ENCODE measurements at places on chromosomes 3 and 15.

- no peaks in the 10 kb centered on the region for H3K36me3 ChIP-seq
- DNase-seq: no peak
- no peaks in the 10 kb centered on the region for H3K4me1 ChIP-seq
- no peak overlapping the region for H3K27ac ChIP-seq
- no peak overlapping the region for H3K4me3 ChIP-seq
Observed at GRCh38 chr15:36075333-36075732, 504.1 kb upstream of the CDIN1 start.

DNA sequence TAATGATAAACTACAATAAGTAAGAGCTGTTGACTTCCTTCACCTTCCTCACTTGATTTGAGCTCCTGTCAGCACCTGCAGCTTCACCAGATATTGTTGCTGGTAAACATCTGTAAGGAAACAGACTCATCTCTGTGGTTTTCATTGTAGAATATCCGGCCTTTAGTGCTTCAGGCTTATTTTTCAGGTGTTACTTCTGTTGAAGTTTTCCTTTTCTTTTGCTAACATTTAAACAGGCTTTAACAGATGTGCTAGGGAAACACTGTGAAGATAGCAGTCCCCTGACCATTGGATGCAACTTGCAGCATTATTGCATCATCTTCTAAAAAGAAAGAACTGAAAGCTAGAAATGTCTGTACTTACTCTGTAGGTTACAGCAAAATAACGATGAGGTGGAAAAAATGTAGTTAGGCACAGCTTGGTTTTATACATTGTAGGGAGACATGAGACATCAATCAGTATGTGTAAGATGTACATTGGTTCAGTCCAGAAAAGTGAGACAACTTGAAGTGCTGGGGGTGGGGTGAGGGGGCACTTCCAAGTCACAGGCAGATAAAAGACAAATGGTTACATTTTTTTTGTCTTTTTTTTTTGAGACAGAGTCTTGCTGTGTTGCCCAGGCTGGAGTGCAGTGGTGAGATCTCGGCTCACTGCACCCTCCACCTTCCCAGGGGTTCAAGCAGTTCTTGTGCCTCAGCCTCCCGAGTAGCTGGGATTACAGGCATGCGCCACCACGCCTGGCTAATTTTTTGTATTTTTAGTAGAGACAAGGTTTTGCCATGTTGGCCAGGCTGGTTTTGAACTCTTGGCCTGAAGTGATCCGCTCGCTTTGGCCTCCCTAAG lies 10.2 kb downstream of the EDEM1 start:
- no peaks in the 10 kb centered on the region for H3K27me3 ChIP-seq
- peaks cover 77% of the 10 kb centered on the region for H3K4me1 ChIP-seq
- H3K27ac ChIP-seq: peak overlapping the region; percentile 95
- H3K36me3 ChIP-seq: peaks cover 88% of the 10 kb centered on the region

- DNase-seq: no peak
- H3K4me3 ChIP-seq: no peak overlapping the region
- no peaks in the 10 kb centered on the region for H3K27me3 ChIP-seq
- no peaks in the 10 kb centered on the region for H3K36me3 ChIP-seq
Observed at GRCh38 chr15:77969055-77969454, 108.5 kb downstream of the TBC1D2B start.

DNA sequence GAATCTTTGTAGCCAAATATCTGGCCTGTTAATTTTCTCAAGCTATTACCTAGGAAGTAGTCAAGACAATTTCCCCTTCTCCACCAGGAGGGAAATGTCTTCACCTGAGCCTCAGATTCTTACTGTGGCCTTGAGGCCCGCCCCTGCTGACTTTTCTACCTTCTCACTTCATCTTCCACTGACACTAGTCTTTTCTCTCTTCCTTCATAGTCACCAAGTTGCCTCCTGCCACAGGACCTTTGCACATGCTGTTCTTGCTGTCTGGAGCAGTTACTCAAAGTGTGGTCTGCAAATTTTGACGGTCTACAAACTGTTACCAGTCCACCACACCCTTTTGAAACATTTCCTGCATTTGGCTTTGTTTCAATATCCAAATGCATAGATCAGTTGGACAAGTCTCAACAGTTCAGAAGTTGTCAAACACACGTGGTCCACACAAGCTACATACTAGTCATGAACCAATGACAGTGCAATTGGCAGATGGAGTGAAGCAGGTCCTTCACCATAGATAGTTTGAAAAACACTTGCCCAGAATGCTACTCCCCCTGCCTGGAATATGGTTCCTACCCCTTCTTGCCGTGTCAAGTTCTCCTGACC lies 100.5 kb downstream of the OSBPL10 start:
- H3K4me1 ChIP-seq: peaks cover 4% of the 10 kb centered on the region
- no peak for DNase-seq
- no peaks in the 10 kb centered on the region for H3K36me3 ChIP-seq
- no peak overlapping the region for H3K4me3 ChIP-seq
- no peaks in the 10 kb centered on the region for H3K27me3 ChIP-seq

DNA sequence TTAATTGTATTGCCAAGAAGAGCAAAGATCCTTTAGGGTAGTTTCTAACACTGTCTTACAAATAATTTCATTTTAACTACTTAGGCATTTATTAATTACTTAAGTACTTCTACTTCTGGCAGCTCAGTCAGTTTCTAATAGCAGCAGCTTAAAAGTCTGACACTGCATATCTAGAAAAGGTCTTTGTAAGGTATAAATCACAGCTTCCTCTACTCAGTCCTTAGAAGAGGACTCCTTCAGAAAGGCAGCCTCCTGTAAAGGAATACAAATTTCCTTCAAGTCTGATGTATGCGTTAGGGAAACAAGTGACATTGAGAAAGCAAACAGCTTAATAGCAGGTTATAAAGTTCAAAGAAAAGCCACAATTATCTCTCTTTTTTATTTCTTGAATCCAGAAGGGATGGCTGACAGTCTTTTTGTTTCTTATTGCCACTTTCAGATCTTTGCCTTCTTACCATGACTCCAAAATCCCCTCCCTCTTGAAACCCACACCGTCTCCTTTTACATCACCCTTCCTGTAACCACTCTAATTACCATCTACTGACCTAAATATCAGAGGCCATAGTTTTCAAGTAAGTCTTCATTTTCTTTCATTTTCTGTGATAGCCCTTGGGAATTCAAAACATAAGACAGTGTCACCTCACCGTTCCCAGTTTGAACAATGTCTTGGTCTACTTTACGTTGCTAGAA lies 109.5 kb downstream of the CGGBP1 start:
- no peak overlapping the region for H3K27ac ChIP-seq
- DNase-seq: no peak
- no peaks in the 10 kb centered on the region for H3K4me1 ChIP-seq
- H3K4me3 ChIP-seq: no peak overlapping the region
- H3K36me3 ChIP-seq: no peaks in the 10 kb centered on the region

GRCh38 chr15:71709808-71710418 lies 100.4 kb upstream of the NR2E3 start:
- H3K27me3 ChIP-seq: peaks cover 19% of the 10 kb centered on the region
- H3K36me3 ChIP-seq: no peaks in the 10 kb centered on the region
- H3K27ac ChIP-seq: no peak overlapping the region

DNA sequence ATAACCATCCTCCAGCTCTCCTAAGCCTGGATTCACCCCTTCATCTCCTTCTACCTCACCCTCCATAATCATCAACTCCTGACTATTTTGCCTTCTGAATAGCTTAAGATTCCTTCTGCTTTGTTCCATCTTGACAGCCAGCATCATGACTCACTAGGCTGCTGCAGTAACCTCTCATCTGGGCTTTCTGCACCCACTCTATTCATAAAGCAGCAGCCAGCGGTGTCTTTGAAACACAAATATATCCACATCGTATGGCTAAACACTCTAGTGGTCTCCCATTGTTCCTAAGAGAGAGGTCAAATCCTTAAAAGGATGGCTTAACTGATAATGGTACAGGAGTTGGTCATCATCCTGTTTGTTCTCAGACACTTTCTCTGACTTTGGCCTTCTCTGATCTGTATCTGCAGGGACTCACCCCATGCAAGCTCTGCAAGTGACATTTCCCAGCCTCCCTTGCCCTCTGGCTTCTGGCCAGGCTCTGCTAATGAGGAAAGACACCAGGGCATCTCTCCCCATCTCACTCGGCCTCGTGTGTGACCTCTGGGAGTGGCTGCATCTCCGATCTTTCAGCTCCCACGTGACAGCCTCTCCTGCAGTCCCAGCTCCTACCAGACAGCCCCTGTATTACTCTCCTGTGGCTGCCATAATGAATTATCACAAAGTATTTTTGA lies 6.2 kb downstream of the GRK7 start:
- DNase-seq: no peak
- peaks cover 4% of the 10 kb centered on the region for H3K36me3 ChIP-seq
- no peaks in the 10 kb centered on the region for H3K27me3 ChIP-seq
- no peak overlapping the region for H3K4me3 ChIP-seq
- peaks cover 4% of the 10 kb centered on the region for H3K4me1 ChIP-seq

DNA sequence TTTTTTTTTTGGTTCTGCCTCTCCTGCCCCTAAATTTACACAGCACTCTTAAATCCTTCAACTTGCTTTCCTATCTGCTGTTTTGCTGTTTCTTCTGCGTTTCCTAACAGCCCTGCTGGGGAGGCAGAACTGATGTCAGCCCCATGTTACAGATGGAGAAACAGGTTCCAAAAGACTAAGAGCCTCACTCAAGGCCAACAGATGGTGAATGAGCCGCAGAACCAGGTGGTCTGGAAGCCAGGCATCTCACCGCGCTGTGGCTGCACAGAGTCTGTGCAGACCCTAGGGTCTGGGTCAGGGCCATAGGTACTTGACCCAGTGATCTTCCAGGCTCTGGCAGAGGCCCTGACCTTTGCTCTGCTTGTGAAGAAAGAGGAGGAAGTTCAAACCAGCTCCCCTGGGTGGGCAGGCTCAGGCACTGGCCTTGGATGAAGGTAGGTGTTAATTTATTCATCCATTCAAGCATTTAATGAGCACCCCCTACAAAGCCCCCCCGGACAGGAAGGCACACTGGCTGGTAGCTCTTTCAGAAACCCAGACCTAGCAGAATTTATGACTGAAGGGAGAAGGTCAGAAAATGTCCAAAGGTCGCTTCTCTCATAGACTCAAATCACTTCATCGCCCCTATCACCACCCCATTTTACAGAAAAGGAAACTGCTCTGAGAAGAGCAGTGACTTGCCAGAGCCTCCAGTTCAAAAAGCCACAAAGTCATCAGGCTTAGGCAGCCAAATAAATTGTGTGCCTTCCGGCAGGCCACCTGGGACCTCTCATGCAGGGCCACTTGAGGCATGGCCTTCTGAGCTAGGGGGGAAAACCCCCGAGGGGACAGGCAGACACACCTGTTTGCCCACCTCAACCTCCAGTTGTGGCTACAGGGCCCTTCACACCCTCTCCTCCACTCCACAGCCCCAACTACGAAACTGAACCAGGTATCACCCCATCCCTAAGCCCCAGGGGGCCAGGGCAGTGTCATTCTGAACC lies 2.7 kb downstream of the CHDH start:
- DNase-seq: no peak
- H3K27ac ChIP-seq: no peak overlapping the region
- H3K27me3 ChIP-seq: peaks cover 44% of the 10 kb centered on the region
- H3K4me1 ChIP-seq: no peaks in the 10 kb centered on the region

- H3K4me1 ChIP-seq: no peaks in the 10 kb centered on the region
- no peaks in the 10 kb centered on the region for H3K36me3 ChIP-seq
- no peak for DNase-seq
- no peak overlapping the region for H3K4me3 ChIP-seq
- peaks cover 8% of the 10 kb centered on the region for H3K27me3 ChIP-seq
- no peak overlapping the region for H3K27ac ChIP-seq
Observed at GRCh38 chr15:93474728-93475127, 385.7 kb upstream of the RGMA start.

GRCh38 chr15:69736161-69736560 lies 283.5 kb downstream of the RPLP1 start:
- no peaks in the 10 kb centered on the region for H3K4me1 ChIP-seq
- no peak overlapping the region for H3K4me3 ChIP-seq
- H3K36me3 ChIP-seq: no peaks in the 10 kb centered on the region
- H3K27me3 ChIP-seq: peaks cover 13% of the 10 kb centered on the region
